ENCODE measurements at places on chromosomes 2 and 18. TPM values are rescaled to one million over a fixed set of nuclear protein-coding genes. Genes with fewer than 3 reads are reported as not detected.

GRCh38 chr2:208006337-208006736, 19.0 kb downstream of the PLEKHM3 start:
- no peaks in the 10 kb centered on the region for H3K4me1 ChIP-seq
- DNase-seq = no peak
- H3K27me3 ChIP-seq = no peaks in the 10 kb centered on the region
- H3K4me3 ChIP-seq = no peak overlapping the region
- H3K36me3 ChIP-seq = no peaks in the 10 kb centered on the region
- H3K27ac ChIP-seq = no peak overlapping the region

DNA sequence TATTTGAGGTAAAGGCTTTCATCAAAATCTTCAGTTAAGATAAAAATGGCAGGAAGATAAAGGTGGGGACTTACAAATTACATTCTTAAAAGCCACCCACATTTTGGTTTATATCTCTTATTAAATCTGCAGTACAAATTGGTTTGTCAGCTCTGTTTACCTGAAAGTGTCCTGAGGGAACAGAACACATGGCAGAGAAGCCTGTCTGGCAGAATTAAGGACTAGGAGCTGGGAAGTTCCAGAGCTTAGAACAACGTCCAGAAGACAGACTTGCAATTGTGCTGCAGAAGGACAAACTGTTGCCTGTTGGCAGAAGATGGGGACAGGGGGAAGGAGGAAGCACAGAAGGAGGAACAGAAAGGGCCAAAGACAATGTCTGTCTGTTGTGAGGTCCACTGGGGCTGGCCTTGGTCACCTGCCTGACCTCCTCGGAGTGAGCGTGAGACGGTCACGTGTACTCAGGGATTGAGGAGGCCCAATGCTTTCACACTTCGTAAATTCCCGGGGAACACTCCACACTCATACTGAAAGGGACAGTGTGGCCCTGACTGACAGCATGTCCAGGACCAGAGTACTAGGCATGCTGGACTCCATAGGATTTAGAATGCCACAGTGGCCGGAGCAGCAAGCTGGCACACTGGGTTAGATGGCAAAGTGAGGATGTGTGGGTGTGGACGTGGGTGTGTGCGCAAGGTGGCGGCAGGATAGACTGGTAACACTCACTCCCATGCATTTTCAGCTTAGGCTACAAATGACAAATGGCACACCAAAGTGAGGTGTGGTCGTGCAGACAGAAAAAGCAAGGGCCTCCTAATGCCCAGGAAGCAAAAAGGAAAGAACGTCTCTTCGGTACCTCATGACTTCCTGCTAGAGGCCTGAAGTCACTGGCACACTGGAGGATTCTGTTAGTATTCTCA, 210.9 kb upstream of the REV1 start:
- H3K36me3 ChIP-seq = no peaks in the 10 kb centered on the region
- no peak for DNase-seq
- no peaks in the 10 kb centered on the region for H3K4me1 ChIP-seq

GRCh38 chr2:102424754-102425153, 1.8 kb downstream of the IL18RAP start:
- H3K36me3 ChIP-seq = no peaks in the 10 kb centered on the region
- no peak for DNase-seq
- H3K27me3 ChIP-seq = no peaks in the 10 kb centered on the region

DNA sequence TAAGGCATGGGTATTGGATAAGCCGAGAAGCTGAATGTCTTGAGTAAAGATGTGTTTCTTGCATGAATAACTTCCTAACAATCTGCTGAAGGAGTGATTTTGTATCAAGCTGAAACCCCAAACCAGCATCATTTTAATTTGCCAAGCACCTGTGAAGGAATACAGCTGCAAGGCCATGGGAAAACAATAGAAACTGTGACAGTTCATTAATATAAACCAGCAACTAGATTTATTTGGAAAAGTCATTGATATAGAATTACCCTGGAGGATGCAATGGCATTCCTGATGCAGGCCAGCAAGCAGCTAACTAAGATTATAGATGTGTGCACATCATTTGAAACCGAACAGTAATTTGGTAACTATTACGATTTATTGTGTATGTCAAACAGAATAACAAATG, 155.7 kb upstream of the TCF4 start:
- no peak for DNase-seq
- no peaks in the 10 kb centered on the region for H3K27me3 ChIP-seq

DNA sequence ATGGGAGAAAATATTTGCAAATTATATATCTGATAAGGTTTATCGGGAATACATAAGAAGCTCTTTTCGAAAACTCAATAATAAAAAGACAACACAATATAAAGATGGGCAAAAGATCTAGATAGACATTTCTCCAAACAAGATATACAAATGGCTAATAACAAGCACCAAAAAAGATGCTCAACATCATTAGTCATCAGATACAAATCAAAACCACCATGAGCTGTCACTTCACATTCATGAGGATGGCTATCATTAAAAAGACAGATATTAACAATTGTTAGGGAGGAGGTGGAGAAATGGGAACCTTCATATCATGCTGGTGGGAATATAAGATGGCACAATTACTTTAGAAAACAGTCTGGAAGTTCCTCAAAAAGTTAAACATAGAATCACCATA, 48.1 kb downstream of the HS1BP3 start:
- H3K27ac ChIP-seq = no peak overlapping the region
- no peaks in the 10 kb centered on the region for H3K27me3 ChIP-seq
- DNase-seq = no peak
- no peaks in the 10 kb centered on the region for H3K4me1 ChIP-seq

GRCh38 chr2:94987074-94988020, 38.2 kb upstream of the MAL start:
- H3K27ac ChIP-seq = no peak overlapping the region
- H3K27me3 ChIP-seq = no peaks in the 10 kb centered on the region
- no peaks in the 10 kb centered on the region for H3K4me1 ChIP-seq
- no peak overlapping the region for H3K4me3 ChIP-seq
- no peaks in the 10 kb centered on the region for H3K36me3 ChIP-seq

DNA sequence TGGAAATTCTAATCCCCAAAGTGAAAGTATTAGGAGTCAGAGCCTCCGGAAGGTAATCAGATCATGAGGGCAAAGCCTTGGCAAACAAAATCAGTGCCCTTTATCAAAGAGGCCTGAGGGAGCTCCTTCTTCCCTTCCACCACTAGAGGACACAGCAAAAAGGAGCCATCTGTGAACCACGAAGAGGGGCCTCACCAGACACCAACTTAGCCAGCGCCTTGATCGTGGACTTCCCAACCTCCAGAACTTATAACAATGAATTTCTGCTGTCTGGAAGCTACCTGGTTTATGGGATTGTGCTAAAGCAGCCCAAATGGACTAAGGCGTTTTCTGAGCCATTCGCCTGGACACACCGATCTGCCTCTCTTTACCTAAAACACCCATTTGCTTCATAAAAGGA, 133.1 kb downstream of the EIPR1 start:
- H3K4me3 ChIP-seq = no peak overlapping the region
- no peaks in the 10 kb centered on the region for H3K36me3 ChIP-seq
- no peak overlapping the region for H3K27ac ChIP-seq
- H3K27me3 ChIP-seq = no peaks in the 10 kb centered on the region

- no peak overlapping the region for H3K4me3 ChIP-seq
- no peaks in the 10 kb centered on the region for H3K36me3 ChIP-seq
- no peaks in the 10 kb centered on the region for H3K27me3 ChIP-seq
- H3K4me1 ChIP-seq = no peaks in the 10 kb centered on the region
Observed at GRCh38 chr2:41199334-41199733, 747.4 kb upstream of the SLC8A1 start.

- peak within 1 kb of the TSS; percentile 63 for H3K4me3 ChIP-seq
- no peaks in the 10 kb centered on the region for H3K36me3 ChIP-seq
- no peaks in the 10 kb centered on the region for H3K4me1 ChIP-seq
- peak; percentile 83 for DNase-seq
- peak within 1 kb of the TSS; percentile 77 for H3K27ac ChIP-seq
Observed at GRCh38 chr18:46917108-46917802, at the start of the genes KATNAL2 and PIAS2. TSS of gene KATNAL2 (plus strand) at chr18:46917602. CDS start at chr18:46946873, 29,271 bp downstream. TSS of gene PIAS2 (minus strand) at chr18:46917507. CDS start at chr18:46917345, 162 bp downstream.

GRCh38 chr2:201114846-201115245, 1.1 kb upstream of the CFLAR start:
- H3K4me3 ChIP-seq = no peak overlapping the region
- no peak for DNase-seq
- no peaks in the 10 kb centered on the region for H3K4me1 ChIP-seq
- H3K27ac ChIP-seq = no peak overlapping the region

DNA sequence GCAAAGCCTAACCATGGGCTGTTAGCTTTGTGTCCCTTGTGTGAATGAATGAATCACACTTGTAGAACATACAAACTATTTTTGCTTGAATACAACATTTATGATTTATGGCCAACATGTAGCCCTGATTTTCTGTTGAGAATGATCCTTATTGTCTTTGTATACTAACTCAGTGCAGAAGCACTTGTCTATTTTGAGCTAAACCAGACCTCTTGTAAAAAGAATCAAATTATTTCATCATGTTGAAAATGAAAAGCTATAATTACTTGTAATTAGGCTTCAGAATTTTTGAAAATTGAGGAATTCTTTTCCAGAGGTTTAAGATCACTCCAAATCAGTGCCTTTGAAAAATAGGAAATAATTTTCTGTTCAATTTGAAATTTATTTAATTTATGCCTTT, 85.9 kb downstream of the ZNF407 start:
- no peaks in the 10 kb centered on the region for H3K36me3 ChIP-seq
- H3K27me3 ChIP-seq = no peaks in the 10 kb centered on the region
- DNase-seq = no peak
- H3K4me3 ChIP-seq = no peak overlapping the region
- H3K4me1 ChIP-seq = no peaks in the 10 kb centered on the region

Gene PLEKHH2
- total RNA-seq = 1.6 TPM

Gene STARD6
- not detected for total RNA-seq

Gene SNRNP27
- 30.8 TPM for total RNA-seq

Gene NETO1
- total RNA-seq = not detected

Gene PLCL1
- 1.3 TPM for total RNA-seq
